ENCODE measurements at places on chromosomes 2 and 18.

- H3K4me1 ChIP-seq, result no peaks in the 10 kb centered on the region
- DNase-seq, result no peak
- no peak overlapping the region for H3K27ac ChIP-seq
- H3K27me3 ChIP-seq, result no peaks in the 10 kb centered on the region
These were observed 56.1 kb upstream of the DCC start for GRCh38 chr18:52283927-52284326.

DNA sequence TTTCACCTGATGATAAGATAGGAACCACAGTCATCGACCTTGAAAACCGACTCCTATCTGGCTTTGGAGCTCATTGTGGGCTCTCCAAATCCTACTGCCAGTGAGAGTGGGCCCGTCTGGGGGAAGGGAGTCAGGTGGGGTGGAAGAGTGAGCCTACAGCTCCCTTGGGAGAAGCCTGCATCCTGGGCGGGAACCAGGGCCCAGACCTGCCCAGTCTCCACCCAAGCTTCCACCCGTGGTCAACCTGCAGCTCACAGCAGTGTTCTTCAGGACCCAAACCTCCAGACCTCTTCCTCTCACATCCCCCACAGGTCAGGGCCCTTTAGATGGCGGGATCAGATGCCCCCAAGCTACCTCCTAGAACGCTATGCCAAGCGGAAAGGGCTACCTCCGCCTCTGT lies 40.2 kb downstream of the LMAN2L start:
- no peak overlapping the region for H3K4me3 ChIP-seq
- H3K27me3 ChIP-seq, result no peaks in the 10 kb centered on the region
- no peak overlapping the region for H3K27ac ChIP-seq
- DNase-seq, result no peak
- no peaks in the 10 kb centered on the region for H3K4me1 ChIP-seq
- peaks cover 5% of the 10 kb centered on the region for H3K36me3 ChIP-seq

- no peaks in the 10 kb centered on the region for H3K27me3 ChIP-seq
- no peaks in the 10 kb centered on the region for H3K36me3 ChIP-seq
- DNase-seq, result no peak
These were observed 90.7 kb upstream of the GCFC2 start for GRCh38 chr2:75801234-75801982.

GRCh38 chr2:215455958-215456357 lies 20.1 kb upstream of the FN1 start:
- H3K4me1 ChIP-seq, result peaks cover 8% of the 10 kb centered on the region
- DNase-seq, result no peak
- no peaks in the 10 kb centered on the region for H3K27me3 ChIP-seq
- H3K36me3 ChIP-seq, result no peaks in the 10 kb centered on the region
- no peak overlapping the region for H3K27ac ChIP-seq
- no peak overlapping the region for H3K4me3 ChIP-seq

Measured in ascending aorta (tissue), 2 donors.